Activated CD4-positive, CD25-positive, alpha-beta regulatory T cell (primary cell): ENCODE measurements at places on chromosomes 1 and 21.

DNA sequence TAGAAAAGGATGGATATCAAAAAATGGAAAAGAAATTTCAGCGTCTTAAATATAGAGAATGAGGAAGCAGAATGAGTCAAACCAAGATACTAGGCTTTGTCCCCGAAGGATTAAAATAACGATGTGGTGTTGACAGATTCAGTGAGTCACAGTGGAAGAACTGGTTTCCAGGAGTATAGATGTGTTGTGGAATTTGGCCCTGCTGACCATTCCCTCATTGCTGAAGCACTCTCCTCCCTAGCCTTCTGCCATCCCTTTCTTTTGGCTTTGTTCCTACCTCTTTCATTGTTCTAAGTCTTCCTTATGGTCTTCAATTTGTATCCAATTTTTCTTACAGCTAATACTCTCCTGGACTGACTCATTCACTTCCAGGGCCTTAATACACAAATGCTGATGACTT is 23.1 kb upstream of the USP25 start:
- DNase-seq = no peak

GRCh38 chr1:103199001-103199400 is 90.7 kb upstream of the COL11A1 start:
- no peak for DNase-seq

DNA sequence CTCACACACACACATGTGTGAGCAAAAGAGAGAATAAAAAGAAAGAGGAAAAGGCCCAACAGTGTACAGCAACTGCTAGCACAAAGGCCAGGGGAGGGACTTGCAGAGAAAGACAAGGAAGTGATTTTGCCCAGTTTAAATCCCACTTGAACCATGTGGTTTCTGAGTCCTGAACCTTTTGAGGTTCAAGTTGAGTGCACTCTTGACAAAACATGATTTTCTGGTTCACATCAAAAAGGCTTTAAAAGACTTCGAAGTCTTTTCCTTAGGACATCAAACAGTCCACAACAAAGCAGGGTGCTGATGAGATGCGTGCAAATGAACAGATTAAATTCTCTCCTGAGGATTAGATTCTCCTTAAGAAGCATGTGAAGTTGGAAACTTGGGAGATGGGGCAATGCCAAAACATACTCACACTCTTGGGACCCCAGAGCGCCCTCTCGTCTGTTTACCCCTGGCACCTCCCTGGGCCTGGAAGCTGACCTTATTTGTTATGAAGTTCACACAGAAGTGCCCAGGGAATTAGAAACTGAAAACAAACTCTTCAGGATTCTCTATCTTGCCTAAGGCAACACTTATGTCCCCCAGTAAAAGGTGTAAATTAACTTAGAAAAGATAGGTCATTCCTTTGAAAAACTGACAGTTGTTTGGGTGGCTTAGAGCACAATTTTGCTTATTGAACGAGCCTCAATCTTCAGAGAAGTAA is 31.5 kb downstream of the RNF220 start:
- DNase-seq = no peak

DNA sequence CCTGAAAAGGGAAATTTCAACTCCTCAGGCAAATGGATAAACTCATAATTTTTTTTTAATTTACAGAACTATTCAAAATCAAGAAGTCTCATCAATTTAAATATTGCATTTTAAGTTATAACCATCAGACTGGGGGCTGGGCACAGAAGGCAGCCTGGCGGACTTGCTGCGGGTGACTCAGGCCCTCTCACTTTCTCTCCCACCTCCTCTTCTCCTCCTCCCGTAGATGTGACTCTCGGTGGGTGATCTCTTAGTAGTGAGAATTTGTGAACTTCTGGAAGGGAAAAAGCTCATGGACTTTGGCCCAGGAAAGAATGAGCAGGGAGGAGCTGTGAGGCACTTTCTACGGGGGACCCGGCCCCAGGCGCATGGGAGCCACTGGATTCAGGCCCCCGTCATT is 32.9 kb downstream of the CLIC6 start:
- DNase-seq = no peak

DNA sequence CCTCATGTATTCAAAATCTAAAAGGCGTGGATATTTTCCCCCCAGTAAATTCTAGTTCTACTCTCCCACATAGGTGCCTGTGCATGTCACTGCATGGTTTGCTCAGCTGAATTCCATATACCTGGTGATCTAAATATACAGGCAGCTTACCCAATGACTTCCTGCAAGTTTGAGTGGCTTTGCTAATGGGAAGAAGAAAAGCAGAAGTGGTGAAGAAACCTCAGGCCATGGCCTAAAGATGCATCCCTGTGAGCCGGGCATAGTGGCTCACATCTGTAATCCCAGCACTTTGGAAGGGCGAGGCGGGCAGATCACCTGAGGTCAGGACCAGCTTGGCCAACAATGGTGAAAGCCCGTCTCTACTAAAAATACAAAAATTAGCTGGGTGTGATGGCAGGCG is 11.5 kb downstream of the SLC44A3 start:
- no peak for DNase-seq

DNA sequence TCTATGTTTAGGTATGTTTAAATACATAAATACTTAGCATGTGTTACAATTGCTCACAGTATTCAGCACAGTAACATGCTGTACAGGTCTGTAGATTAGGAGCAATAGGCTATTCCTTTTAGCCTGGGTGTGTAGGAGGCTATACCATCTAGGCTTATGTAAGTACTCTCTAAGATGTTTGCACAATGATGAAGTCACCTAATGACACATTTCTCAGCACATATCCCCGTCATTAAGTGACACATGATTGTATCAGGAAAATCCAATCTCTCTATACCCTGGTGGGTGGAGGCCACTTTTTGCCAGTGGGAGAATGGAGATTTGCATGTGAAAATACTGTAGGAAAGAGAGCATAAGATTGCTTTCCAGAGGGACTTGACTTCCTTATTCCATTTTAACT is 5.5 kb upstream of the TEDDM1 start:
- DNase-seq = no peak

DNA sequence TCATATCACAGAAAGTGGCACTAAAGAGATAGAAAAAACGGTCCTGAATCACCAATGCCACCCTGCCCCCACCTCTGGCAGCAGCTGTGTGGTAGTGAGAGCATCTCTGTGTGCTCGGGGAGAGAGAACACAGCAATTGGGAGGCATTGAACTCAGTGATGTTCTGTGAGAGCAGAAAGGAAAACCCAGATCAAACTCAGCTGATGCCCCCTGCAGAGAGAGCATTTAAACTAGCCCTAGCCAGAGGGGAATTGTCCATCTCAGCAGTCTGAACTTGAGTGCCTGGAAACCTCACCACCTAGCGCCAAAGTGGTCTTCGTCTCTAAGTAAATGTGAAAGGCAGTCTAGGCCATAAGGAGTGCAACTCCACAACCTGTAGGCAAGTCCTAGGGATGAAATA is 21.3 kb downstream of the SLC44A5 start:
- DNase-seq = no peak

- no peak for DNase-seq
Measured at GRCh38 chr1:111289371-111289770, 1.3 kb upstream of the CHIA start.

DNA sequence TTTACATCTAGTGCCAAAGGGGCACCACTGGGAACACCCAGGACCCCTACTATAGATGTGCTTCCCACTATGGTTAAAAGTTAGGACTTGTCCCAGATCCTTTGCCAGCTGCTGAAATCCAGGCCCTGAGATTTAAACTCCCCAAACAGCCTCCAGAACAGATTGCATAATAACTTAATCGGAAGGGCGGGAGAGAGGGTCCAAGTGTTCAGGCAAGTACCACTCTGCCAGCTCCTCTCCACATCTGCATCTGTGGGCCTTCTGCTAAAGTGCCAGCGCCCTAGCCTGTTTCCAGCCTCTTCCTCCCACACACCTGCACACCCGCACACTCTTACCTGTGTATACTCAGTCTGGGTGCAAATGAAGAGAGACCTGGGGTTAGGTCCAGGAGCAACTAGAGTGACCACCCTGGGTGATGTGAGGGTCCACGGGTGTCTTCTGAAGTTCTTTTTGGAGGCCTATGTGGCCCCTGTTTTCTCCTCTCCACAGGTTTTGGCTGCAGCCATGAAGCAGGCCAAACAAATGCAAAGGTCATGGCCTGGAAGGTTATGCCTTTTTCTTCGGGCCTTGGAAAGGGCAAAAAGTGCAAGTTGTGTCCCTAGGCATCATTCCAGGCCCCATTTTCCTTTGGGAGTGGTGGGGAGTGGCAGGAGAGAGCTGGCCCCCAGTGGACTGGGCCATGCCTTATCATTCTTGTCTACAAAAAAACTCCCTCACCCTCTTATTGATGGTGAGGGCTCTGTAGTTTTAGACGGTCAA is 29.3 kb downstream of the KIRREL1 start:
- no peak for DNase-seq

GRCh38 chr1:46466477-46467182 is 23.0 kb upstream of the DMBX1 start:
- DNase-seq = no peak

- DNase-seq = no peak
Measured at GRCh38 chr1:200774311-200774710, 35.6 kb downstream of the CAMSAP2 start.

DNA sequence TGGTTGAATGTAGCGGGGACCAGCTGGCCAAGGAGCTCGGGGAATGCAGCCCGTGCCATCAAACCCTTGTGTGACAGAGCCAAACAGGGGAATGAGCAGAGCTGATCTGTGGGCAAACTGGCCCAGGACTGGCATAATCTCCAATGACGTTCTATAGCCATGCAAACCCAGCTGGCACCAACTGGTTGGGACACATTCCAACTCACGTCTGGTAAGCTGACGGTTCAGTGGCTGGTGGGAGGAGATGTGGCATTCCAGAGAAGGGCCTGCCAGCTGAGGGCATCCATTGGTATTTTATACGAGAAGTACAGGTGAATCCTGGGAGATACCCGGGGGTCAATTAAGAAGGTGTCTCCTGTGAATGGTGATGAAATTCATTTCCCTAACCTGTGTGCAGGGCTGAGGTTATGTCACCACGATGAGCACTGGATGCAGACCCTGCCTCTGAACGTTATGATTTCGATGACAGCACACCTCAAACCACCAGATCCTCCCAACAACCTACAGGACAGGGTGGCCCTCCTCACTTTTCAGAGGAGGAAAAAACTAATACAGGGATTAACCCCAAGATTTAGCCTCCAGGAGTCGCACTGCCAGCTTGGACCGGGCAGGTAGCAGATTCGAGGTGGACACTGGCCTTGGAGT is 39.0 kb upstream of the RUNX3 start:
- no peak for DNase-seq

- no peak for DNase-seq
Measured at GRCh38 chr1:66535061-66535460, 1.1 kb downstream of the SGIP1 start.

- DNase-seq = no peak
Measured at GRCh38 chr1:157105298-157105987, 5.8 kb upstream of the ETV3L start.

GRCh38 chr1:21174654-21175323 is 1.9 kb downstream of the EIF4G3 start:
- DNase-seq = no peak

GRCh38 chr1:192896376-192896775 is 87.5 kb downstream of the RGS2 start:
- DNase-seq = no peak

DNA sequence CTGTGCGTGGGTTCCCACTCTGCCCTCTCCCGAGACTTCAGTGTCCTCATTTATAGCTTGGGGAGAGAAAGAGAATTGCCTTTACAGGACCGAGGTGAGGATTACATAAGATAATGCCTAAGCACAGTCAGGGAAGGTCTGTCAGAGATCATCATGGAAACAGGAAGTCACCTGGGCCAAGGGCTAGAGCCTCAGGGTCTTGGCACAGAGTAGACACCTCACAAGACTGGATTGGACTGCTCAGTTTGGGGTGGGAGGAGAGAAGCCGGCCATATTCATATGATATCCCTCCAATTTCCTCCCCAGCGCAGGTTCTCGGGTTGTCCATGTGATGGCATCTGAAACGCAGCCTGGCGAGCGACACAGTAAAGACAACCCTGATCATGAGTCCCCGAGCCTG is 3.8 kb downstream of the CNR2 start:
- no peak for DNase-seq

DNA sequence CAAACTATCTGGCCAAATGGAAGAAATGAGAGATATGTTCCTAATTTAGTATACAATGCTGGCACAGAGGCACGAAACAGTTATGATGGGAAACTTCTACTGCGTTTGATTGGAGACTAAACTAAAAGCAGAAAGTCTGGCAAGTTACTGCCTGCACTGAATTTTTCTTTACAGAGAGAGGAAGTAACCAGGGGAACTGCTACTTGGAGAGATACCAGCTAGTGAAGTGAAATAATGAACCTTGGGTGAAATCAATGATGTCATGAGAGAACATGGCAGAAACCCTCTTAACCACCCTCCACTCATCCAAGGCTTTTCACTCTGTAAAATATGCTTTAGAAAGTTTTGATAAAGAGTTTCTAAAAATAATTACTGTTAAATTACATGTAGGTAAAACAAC is 29.3 kb downstream of the NIBAN1 start:
- DNase-seq = no peak

GRCh38 chr1:67578397-67579020 is 106.5 kb upstream of the GADD45A start:
- DNase-seq = no peak

DNA sequence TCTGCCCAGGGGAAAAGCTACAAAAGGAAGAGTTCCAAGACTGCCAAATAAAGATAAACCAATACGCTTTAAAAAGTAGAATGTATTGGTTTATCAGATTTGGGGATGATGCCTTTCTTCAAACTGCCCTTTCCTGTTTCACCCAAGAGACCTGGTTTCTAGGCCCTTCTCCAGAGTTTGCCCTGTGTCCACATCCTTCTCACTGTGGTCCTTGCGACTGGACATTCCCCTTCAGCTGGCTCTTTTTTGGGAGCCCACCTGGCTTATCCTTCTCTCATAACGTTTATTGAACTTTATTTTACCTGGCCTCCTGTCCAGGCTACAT is 490 bp upstream of the CZIB start:
- no peak for DNase-seq

DNA sequence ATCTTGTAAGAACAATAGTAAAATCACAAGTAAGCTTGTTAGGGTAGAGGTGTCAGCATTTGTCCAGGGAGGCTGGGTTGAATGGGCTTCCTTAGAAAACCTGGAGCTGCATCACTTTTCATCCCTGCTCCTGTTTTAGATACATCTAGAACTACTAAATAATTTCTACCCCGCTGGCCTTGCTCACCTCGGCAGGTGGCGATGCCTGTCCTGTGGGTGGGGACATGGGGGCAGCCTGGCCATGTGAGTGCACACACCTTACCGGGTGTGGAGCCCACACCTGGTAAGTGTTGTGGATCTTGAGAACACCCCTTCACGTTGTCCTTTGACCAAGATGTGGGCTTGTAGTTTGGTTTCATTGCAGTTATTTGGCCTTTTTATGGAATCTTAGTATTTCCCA is 29.7 kb downstream of the URB2 start:
- no peak for DNase-seq
